RCC 7860 (cell line): ENCODE measurements at places on chromosomes 16 and 17.

DNA sequence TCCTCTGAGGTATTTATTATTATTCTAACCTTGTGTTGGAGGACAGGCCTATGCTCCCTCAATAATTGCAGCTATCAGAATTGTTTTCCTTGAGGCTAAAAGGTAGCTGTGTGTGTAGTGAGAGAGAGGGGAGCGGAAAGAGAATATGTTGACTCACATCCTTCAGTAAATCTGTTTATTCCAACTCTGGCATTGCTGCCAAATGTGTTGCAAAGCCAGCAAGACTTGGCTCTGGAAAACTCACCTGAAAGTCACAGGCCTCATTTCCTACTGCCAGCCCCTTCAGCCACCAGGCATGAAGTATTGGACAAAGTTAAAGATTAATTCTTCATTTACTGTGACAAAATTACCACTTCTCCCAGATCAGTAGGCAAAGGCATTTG is 9.6 kb downstream of the CA10 start:
- DNase-seq, result no peak

DNA sequence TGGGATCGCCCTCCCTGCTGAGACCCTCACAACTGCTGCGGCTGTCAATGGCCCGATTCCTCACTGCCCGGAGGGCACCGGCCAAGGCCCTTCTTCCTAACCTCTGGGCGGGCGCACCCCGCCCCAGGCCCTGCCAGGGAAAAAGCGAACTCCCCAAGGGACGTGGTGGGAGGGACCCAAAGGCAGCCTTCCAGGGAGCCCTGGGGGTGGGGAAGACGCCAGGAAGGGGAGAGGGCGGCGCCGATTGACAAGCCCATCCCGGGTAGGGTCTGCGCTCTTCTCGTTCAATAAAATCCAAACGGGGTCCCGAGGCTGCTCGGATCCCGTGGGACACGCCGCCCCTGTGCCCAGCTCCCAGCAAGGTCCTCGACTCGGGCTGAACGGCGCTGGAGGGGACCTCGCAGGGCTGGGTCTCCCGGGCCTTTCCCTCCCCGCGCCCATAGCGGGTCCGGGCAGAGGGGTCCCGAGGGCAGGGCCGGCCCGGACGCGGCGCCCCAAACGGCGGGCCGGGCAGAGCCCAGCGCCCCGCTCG is 416 bp downstream of the KIFC3 start:
- no peak for DNase-seq

DNA sequence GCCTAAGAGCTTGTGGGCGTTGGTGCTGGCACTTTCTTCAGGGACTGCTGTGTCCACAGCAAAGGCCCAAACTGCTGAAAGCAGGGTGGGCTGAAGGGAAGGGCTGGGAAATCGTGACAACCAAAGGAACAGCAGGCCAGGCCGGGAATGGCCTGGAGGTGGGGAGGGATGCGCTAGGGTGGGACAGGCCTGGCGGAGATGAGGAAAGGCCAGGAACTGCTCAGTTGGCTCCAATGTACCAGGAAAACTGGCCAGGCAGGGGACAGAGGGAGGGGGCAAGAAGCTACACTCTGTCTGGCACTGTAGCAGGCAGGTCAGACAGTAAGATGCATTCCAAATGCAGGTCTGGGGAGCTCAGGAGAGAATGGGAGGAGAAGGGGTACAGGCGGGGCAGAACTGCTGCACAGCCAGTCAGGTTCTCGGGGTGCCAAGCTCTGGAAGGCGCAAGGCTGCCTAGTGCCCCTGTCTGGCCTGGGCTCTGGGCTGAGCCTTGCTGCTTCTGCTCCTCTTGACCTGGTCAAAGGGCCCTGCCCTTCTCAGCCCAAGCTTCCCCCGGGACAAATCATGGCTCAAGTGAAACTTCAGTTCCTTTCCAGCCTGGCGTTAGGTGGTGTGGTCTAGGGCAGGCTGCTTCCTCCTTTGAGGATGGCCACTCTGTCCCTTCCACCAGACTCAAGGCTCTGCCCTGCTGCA is 7.3 kb downstream of the PNMT start:
- no peak for DNase-seq

GRCh38 chr17:64066716-64067115 is 46.3 kb upstream of the ICAM2 start:
- no peak for DNase-seq

GRCh38 chr16:72198771-72199201 is 26.8 kb upstream of the PMFBP1 start:
- no peak for DNase-seq

- no peak for DNase-seq
Measured at GRCh38 chr17:27609611-27610303, 21.2 kb upstream of the LGALS9 start.

GRCh38 chr16:50050802-50051201 is 15.0 kb upstream of the HEATR3 start:
- DNase-seq, result no peak

- DNase-seq, result no peak
Measured at GRCh38 chr16:88473666-88474534, 20.8 kb downstream of the ZFPM1 start.

- DNase-seq, result no peak
Measured at GRCh38 chr16:28204204-28204603, 7.6 kb downstream of the XPO6 start.

- DNase-seq, result no peak
Measured at GRCh38 chr16:85607796-85608514, 5.2 kb upstream of the GSE1 start.

DNA sequence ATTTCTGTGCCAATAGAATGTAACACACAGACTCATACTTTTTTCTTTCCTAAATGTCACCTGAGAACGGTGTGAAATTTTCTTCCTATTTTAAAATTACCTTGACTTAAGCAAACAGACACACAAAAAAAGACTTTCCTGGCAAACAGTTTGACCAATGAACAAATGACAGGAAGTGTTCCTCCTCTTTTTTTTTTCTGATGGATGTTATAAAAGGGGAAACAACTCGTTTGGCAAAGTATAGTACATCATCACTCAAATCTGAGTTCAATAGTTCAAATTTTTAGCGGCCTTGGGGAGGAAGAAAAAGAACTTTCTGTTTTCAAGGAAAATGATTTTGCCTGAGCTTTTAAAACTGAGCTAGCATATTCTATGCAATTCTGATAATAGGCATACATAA is 19.8 kb downstream of the HS3ST3A1 start:
- no peak for DNase-seq

DNA sequence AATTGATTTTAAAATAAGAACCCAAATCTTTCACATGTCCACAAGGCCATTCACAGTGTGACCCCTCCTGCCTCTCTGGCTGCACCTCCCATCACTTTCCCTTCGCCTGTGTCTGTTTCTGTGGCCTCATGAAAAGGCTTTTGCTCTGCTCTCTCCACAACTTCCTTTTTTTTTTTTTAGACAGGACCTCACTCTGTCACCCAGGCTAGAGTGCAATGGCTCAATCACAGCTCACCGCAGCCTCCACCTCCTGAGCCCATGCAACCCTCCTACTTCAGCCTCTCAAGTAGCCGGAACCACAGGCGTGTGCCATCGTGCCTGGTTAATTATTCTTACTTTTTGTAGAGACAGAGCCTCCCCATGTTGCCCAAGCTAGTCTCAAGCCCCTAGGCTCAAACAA is 197.1 kb downstream of the ABCC12 start:
- DNase-seq, result no peak
